CD8-positive, alpha-beta T cell (primary cell): ENCODE measurements at places on chromosomes 7 and 10.

DNA sequence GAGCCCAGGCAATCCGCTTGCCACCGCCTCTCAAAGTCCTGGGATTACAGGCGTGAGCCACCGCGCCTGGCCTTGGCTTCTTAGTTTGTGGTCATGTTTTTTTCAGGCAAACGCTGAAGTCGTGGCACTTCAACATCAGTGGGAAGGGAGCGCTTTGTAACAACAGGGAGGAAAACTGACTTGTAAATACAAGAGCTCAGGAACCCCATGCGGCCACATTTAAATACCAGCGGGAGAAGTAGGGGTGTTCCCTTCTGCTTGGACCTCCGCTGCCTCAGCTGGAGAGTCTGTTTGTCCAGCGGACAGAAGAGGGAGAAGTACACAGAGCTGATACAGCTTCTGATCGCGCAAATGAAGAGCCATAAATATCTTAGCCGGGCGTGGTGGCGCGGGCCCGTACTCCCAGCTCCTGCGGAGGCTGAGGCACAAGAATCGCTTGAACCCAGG is 108.7 kb upstream of the KMT2C start:
- DNase-seq: no peak

- DNase-seq: no peak
Measured at GRCh38 chr10:4440260-4440659, 385.7 kb upstream of the AKR1E2 start.

DNA sequence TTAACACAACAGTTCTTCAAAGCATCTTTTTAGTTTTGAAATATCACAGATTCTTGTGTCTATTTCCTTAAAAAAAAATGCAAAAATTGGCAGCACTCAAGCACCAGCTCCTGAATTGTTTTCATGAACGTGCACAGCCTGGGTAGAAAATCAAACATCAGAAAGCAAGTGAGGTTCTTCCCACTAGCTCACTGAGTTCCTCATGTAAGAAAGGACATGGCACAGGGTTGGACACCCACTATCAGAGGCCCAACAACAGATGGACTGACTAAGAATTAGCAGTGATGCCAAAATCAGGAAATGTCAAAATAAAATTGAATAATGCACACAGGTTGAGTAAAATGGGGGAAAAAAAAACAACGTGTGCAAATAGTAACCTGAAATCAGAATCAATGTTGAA is 146.8 kb downstream of the PCLO start:
- DNase-seq: no peak

DNA sequence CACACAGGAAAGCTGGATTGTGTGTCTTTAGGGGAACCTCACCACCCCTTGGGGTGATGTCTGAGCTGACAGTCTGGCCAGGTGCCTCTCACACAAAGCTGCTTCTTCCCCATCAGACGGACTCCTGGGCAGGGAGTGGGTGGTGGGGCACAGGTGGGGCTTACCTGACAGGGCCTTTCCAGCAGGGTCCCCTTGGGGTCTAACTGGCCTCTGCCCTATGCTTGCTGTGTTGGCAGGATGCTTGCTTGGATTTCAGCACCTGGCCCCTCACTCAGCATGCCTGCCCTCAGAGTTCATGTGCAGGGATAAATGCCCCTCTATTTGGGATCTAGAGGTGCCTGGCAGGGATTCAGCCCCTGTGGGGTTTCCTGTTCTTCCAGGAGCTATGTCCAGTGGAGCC is 496.9 kb upstream of the ZMIZ1 start:
- DNase-seq: no peak

DNA sequence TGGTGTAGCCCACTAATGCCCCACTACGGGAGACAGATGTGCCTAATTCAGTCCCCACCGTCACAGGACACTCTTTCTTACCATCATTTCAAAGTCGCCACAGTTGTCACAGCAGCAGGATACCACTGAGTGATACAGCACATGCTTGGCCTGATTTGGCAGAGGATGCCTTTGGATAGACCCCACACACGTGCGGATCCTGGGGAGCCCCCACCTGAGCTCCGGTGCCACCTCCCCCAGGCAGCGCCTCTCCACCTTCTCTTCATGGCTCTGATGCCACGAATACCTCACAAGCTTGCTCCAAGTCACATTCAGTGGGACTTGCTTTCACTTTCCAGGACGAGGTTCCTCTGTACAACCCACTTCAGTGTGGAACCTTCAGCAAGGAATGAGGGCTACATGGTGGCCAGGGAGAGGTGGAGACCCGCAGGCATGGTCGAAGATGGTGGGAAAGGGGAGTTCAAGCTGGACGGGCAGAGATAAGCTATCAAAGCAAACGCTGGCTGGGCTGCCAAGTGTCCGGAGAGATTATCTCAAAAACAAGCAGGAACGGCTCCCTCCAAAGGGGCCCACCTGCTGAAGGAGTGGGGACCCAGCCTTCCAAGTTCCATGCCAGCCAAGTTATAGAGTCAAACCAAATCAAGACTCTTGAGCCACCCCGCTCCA is 107.4 kb downstream of the ZRANB1 start:
- no peak for DNase-seq

- DNase-seq: no peak
Measured at GRCh38 chr7:80287400-80288174, 153.0 kb downstream of the GNAI1 start.

- DNase-seq: no peak
Measured at GRCh38 chr7:106623853-106624252, 37.1 kb downstream of the CCDC71L start.

GRCh38 chr10:43952760-43953159 is 304.1 kb upstream of the ZNF32 start:
- no peak for DNase-seq
